ENCODE measurements at places on chromosomes 2 and 18. TPM values are rescaled to one million over a fixed set of nuclear protein-coding genes. Genes with fewer than 3 reads are reported as not detected.

RFTN2 gene
- polyA plus RNA-seq: 0.77 TPM

GRCh38 chr18:8994603-8995002, 107.9 kb upstream of the NDUFV2 start:
- DNase-seq: no peak

SFXN5 gene
- 7.0 TPM for polyA plus RNA-seq

SCYGR4 gene
- polyA plus RNA-seq: not detected

DNA sequence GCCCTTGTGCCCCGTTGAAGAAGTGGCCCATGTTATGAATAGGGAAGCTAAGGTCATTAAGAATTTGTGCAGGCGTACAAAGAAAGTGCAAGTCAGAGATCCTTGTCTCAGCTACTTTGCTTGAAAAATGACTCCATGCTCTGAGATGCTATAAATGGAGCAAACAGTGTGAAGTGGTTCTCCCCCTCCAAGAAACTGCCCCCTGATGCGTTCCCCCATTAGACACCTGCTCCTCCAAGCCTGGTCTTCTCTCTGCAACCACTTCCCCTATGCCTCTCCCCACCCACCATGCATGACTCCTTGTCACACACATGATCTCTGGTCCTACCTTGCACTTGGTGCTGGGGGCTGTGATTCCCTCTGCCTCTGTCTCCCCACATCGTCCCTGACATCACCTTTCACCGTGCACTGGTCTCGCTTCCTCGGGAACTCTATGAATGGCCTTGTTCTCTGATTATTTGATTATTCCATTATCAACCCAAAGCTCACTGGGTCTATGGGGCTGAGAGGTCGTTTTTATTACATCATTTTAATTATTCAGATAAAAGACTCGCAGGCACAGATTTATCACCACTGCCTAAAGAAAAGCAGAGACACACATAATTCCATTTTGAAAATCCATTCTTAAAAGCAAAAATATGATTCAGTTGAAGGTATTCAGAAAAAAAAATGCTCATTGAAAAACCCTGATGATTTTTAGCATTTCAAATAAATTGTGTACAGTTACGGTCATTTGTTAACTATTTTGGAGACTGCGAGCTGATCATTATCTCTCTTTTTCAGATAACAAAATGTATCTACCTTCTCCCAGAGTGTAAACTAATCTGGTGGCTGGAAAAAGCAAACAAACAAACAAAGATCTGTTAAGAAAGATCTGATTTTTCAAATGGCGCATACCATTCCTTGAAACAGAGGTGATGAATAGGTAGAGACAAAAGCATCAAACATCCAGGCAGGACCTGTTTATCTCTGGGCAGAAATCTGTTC, 294.9 kb downstream of the SOX11 start:
- no peak for DNase-seq

DNA sequence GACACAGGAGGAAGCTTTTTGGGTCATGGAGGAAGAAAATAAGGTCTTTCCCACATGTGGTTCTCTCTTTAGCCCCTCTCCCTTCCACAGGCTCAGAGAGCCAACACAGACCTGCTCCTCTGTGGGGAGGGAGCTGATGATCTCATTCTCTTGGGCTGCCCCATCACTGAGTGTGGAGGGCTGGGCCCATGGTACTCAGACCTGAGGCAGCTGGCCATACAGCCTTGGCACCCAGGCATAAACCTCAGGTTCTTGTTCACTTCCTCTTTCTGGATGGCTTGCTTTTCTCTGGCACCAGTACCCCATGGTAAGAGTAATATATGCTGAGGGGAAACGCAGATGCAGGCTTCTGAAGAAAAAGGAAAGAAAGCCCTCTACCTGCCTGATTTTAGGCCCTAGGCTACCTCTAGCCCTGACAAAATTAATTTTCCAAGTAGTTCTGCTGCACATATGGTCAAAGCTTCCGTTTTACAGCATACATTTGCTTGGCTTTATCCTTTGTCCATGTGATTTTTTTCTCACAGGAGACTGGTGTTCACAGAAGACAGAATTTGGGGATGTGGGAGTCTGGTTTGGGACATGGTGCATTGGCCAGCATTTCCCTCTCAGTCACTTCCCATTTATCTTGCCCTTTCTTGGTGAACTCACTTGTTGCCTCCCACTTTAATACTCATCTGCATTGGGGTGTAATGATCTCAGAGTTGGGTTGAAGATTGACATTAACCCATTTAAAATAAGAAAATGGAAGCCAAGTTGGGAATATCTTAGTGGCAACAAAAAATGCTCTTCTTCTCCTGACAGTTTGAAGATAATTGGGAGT, 11.1 kb downstream of the DHRS9 start:
- DNase-seq: no peak

KIAA2012 gene
- polyA plus RNA-seq: 0.04 TPM

GRCh38 chr2:54770211-54770610, 46.7 kb downstream of the EML6 start:
- no peak for DNase-seq

DNA sequence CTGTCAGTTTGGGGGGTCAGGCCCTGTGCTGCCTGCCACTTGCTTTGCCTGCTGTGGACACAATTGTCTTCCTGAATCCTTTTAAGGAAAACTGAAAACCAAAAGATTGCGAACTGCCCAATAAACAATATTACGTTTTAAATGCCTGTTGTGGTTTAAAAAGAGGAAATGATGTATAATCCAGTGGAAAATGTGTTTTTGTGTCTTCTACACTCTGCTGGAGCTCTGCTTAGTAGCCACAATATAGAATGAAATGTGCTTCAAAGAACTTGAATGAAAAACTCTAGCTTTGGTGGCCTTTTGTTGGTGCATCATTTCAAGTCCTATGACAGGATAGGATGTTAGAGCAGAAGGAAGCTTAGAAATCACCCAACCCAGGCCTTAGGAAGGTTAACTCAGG, 23.2 kb upstream of the CABYR start:
- no peak for DNase-seq

GRCh38 chr2:231449503-231450054, 14.7 kb downstream of the NCL start:
- no peak for DNase-seq

DSG1 gene
- polyA plus RNA-seq: not detected

- DNase-seq: no peak
Measured at GRCh38 chr2:168338292-168338691, 90.9 kb upstream of the STK39 start.

DNA sequence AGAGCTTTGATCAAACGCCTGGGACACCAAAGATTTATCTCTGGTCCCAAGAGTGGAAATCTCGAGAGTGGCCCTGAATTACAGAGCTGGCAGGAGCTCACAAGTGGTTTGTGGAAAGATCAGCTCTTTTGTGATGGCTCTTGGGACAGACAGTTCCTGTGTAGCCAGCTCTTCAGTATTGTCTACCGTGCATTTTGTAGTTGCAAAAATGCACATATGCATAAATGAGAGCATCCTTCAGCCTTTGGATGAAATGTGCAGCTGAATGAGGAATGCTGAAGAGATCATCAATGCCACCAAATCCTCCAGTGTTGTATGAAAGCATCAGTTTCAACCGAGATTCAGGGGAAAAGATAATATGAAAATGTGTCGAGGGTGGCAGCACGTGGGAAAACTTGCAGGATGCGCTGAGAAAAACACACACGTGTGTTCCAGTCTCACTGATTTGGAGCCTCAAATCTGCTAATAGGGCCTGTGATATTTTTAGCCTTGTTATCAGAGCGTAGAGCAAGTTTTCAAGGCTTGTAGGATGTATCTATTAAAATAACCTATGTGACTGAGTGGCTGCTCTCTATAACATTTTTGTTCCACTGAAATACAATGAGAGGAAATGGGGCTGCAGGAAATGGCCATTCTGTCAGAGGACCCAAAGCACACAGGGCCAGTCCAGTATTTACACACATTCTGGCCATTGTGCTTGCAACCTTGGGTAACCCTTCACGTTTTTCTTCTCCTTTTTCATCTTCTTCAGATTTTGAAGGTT, 138.7 kb downstream of the PRKCE start:
- DNase-seq: no peak

- DNase-seq: no peak
Measured at GRCh38 chr18:55552526-55553189, 35.3 kb downstream of the TCF4 start.

DNA sequence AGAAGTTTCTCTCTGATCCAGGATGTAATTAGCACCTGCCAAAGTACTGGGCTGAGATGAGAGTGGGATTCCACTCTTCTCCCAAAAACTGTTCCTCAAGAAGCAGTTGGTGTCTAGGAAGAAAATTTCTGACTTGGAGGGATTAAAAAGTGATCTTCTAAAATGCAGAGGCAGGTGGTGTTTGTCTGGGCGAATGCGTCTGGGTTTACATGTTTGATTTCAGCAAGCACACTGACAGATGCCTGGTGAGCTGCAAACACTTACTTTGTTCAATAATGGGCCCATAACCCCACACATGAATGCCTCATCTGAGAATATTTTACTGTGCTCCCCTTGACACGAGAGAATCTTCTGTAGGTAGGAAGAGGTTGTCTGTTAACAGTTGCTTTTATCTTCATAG, 24.3 kb upstream of the KCNF1 start:
- no peak for DNase-seq

MRPS9 gene
- polyA plus RNA-seq: 23.6 TPM

- DNase-seq: no peak
Measured at GRCh38 chr18:78433562-78433961, 546.1 kb upstream of the SALL3 start.

GRCh38 chr2:179613701-179614100, 247.7 kb downstream of the ZNF385B start:
- DNase-seq: no peak

Measured in pancreas (tissue), 10 donors.